ENCODE measurements at places on chromosomes 5 and 9.
A peak's percentile ranks its signal among the peaks of the same experiment; 100 is the strongest.

- DNase-seq = peak; percentile 27
Measured at GRCh38 chr5:150272531-150272930, 17.0 kb downstream of the CAMK2A start.

DNA sequence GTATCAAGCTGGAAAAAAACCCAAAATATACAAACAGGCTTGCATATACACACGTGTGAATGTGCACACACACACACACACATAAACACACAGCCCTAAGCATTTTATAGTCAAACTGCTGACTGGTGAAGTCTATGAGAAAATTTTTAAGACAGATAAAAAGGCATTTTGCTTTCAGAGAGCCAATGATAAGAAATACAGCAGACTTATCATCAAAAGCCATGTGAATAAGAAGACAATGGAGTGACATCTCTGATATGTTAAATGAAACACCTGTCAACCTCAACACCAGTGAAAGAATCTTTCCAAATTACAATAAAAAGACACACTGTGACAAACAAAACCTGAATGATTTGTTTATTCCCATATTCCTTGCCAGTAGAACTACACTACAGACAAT is 233.3 kb downstream of the CDH9 start:
- DNase-seq = no peak

DNA sequence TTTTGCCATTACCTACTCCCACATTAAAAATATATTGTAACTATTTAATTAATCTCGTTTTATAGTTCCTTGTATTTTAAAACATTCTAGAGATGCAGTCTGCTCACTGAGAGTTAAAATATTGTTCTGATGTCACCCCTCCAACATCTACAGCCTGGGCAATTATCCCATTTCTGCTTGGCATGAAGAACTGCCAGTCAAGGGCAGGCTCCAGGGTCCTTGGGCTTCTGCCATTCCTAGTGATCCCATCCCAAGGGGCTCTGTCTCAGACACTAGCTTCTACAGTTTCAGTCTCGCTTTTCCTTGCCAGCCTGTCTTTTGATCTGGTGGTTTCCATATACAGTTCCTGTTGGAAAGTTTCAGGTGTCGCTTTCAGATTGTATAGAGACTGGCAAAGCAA is 287.2 kb downstream of the TMEM232 start:
- no peak for DNase-seq

GRCh38 chr5:138978080-138978479 is 102.9 kb upstream of the LRRTM2 start:
- peak; percentile 30 for DNase-seq

DNA sequence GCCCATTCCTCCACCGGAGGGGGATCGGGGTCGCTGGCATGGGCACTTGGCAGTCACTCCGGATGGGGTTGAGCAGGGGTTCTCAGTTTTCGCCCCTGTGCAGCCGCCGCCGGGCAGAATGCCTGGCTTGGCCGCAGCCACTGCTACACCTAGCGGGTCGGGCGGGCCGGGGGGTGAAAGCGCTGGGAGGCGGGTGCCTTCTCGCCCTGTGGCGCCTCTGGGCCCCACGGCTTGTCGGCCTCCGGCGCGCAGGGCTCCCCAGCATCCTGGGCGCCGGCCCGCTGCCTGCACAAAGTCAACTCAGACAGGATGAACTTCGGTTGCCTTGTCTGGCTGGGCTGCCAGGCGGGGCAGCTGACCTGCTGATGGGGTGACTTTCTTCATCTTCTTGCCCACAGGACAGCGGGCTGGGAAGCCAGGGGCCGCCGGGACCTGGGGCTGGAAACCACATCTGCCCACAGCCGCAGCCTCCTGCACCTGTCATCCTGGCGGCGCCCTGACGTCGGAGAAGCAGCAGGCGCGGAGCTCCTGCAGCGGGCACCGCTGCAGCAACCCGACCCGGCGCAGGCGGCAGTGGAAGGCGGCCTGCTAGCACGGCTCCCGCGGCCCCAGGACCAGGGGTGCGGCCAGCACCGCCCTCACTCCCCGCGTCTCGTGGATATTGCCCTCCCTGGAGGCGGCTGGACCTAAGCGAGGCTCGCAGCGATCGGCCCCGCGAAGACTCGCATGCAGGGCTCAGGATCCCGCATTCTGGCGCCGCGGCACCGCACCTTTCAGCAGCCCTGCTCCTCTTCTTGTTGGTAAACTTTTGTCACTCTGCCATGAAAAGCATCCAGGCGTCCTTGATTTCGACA is 1.3 kb upstream of the ANKRD18A start:
- DNase-seq = no peak

GRCh38 chr5:91121347-91121993 is 261.6 kb downstream of the ARRDC3 start:
- no peak for DNase-seq

DNA sequence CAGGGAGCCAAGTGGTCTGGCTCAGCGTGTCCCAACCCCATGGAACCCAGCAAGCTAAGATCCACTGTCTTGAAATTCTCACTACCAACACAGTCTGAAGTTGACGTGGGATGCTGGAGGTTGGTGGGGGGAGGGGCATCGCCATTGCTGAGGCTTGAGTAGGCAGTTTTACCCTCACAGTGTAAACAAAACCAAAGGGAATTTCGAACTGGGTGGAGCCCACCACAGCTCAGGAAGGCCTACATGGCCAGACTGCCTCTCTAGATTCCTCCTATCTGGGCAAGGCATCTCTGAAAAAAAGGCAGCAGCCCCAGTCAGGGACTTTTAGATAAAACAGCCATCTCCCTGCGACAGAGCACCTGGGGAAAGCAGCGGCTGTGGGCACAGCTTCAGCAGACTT is 17.1 kb upstream of the FBXL17 start:
- DNase-seq = no peak

Data from iris pigment epithelial cell (primary cell).